T47D (cell line): ENCODE measurements at places on chromosomes 5 and 9.

DNA sequence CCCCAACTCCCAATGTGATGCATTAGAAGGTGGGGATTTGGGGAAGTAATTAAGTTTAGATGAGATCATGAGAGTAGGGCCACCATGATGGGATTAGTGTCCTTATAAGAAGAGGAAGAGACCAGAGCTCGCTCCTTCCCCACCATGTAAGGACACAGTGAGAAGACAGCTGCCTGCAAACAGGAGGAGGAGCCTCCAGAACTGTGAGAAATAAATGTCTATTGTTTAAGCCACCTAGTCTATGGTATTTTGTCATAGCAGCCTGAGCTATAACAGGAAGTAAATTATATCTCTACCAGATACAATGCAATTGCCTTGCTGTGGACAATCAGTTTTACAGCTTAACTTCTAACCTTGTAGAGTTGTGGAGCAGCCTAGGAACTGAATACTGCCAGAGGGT lies 58.0 kb downstream of the ANKRD33B start:
- no peak for DNase-seq

GRCh38 chr9:110710420-110710819 lies 41.8 kb downstream of the MUSK start:
- DNase-seq, result no peak

DNA sequence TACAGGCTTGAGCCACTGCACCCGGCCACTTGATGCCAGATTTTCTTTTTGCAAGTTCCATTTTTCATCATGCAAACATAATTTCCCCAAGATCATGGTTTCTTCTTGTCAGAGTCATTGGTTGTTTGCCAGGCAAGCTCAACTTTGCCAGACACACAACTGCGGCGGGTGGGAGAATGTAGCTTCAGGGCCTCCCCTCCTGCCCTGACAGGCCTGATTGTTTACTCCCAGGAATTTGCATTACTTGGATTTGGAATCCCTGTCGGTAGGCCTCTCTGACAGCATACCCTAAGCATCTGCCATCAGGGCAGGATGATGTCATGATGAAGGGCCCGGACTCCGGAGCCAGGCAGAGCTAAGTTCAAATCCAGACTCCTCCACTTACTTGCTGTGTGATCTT lies 15.1 kb downstream of the RPS14 start:
- peak; percentile 41 for DNase-seq

DNA sequence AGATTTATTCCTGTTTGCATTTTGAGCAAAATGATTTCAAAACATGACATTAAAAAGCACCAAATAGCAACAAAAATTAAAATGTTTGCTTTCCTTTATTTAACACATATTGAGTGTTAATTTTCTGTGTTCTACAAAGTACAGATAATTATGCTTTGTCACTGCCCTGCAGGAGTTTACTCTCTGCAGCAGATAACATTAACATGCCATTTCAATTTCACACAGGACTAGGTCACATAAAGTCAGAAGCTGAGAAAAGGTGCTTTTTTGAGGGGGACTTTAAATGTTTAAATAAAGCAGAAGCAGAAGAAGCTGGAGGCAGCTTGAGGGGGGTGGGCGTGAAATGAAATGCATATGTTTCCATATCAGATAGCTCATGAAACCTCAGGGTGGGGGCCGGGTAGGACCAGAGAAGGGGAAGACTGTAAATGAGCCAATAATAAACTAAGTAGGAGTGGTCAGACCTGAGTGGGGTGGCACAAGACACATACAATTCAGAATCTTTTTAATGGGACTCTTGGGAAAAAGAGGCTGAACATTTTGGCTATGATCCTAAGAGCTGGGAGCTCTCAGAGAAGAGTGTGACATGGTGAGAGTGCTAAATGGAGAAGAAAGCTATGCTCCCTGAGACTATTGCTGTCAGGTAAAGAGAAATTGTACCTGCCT lies 387.5 kb downstream of the FAM170A start:
- DNase-seq, result no peak

- DNase-seq, result no peak
These were observed 25.3 kb upstream of the EFNA5 start for GRCh38 chr5:107696080-107696479.

DNA sequence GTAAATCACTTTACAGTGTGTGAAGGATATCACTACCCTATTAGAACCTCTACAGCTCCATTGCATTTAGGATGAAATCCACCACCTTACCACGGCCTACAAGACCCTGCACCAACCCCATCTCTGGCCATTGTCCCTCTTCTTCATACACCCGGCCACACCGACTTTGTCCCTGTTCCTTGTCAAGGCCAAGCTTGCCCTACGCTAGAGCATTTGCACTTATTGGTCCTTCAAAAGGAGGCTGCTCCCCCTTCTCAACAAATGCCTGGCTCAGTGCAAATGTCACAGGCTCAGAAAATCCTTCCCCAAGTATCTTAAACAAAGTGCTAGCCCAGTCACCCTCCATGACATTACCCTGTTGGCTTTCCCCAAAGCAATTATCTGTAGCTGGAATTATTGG lies 4.1 kb upstream of the HRH2 start:
- no peak for DNase-seq

GRCh38 chr5:219991-220390 lies 1.9 kb downstream of the SDHA start:
- DNase-seq, result no peak

DNA sequence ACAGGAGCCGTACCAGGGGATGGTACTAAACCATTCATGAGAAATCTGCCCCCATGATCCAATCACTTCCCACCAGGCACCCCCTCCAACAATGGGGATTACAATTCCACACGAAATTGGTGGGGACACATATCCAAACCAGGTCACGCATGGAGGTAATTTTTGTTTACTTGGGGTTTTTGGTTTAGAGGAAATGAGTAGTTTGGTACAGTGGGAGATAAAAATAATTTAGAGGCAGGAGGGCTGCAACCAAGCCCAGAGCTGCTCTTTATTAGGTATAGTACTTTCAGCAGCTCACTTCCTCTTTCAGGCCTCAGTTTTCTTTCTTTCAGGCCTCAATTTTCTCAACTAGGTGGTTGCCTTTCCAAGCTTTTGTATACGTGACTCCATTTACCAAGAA lies 23.2 kb downstream of the PRUNE2 start:
- no peak for DNase-seq

DNA sequence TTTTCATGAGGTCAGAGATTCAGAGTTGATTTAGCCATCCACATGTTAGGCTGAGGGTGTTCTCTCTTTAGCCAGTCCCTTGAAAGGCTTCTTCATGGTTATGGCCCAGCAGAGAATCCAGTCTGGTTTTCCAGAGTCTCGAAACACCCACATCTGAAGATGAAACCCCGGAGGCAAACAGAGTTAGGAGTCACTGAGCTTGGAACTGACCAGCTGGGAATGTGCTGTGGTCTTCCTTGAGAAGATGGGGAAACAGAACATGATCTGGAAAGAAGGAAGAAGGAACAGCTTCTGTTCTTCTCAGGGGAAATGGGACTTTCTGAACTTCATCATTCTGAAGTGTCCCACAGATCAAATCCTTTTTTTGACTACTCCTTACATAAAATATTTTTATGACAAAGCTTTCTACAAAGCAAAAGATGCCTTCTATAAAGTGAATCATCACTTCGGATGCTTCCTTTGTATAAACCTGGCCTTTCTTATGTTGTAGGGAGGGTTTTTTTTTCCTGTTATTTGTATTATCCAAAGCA lies 45.4 kb downstream of the ZNF618 start:
- no peak for DNase-seq

GRCh38 chr9:3385871-3386270 lies 139.9 kb downstream of the RFX3 start:
- DNase-seq, result no peak

DNA sequence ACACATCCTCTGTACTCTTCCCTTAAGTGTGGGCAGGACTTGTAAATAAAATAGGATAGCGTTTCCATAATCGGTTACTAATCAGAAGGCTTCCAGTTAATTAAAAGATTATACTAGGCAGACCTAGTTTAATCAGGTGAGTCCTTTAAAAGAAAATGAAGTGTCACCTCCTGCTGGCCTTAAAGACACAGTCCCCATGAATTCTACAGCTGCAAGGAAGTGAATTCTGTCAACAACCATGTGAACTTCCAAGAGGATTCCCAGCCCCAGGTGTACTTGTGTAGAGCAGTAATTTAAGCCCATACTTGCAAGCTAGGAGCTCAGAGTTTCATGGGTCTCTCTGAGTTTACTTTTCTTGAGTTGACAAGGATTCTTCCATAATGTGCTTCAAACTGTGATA lies 918.3 kb downstream of the DTWD2 start:
- no peak for DNase-seq

DNA sequence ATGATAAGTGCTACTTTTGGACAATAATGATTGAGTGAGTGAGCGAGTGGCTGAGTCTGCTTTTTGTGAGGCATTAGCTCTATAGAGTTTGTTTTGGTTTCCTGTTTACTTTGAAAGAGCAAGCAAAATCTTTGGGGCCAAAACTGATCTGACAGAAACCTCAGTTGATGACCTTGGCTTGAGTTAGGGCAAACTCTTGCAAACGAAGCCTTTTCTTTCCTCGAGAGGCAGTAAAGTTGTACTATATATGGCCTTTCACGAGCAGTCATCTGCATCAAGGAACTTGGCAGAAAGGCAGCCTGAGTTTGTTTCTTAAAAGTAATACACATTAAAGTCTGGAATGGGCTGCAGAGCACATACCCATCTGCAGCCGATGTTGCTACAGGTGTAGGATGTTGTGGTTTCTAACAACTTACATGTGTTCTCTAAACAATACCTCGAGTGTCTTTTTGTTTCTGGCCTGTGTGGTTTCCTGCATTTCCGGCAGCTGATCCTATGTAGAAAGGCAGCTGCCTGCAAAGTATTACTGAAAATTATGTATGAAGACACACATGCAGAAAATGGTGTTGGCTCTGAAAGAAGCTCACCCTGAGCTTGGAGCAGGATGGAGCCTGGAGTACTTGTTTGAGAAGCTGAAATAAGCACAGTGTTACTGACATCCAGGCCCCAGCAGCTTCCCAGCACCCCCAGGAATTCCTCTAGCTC lies 60.8 kb downstream of the FOXD1 start:
- no peak for DNase-seq

- no peak for DNase-seq
These were observed 515.9 kb upstream of the CYLC2 start for GRCh38 chr9:102479191-102479590.

GRCh38 chr5:127041571-127041970 lies 11.2 kb upstream of the MARCHF3 start:
- DNase-seq, result no peak

DNA sequence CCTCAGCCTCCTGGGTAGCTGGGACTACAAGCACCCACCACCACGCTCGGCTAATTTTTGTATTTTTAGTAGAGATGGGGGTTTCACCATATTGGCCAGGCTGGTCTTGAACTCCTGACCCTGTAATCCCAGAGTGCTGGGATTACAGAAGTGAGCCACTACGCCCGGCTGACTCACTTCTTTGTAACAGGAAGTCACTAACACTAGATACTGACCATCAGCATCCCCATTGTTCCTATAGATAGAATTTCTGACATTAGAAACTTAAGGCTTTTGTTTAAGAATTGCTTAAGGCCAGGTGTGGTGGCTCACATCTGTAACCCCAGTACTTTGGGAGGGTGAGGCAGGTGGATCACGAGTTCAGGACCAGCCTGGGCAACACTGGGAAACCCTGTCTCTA lies 42.2 kb downstream of the LEAP2 start:
- no peak for DNase-seq

DNA sequence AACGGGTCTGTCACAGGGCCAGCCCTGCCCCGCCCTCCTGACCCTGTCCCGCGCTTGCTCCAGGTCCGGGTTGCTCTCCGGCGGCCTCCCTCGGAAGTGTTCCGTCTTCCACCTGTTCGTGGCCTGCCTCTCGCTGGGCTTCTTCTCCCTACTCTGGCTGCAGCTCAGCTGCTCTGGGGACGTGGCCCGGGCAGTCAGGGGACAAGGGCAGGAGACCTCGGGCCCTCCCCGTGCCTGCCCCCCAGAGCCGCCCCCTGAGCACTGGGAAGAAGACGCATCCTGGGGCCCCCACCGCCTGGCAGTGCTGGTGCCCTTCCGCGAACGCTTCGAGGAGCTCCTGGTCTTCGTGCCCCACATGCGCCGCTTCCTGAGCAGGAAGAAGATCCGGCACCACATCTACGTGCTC lies 4.2 kb downstream of the B4GALT7 start:
- DNase-seq, result no peak

DNA sequence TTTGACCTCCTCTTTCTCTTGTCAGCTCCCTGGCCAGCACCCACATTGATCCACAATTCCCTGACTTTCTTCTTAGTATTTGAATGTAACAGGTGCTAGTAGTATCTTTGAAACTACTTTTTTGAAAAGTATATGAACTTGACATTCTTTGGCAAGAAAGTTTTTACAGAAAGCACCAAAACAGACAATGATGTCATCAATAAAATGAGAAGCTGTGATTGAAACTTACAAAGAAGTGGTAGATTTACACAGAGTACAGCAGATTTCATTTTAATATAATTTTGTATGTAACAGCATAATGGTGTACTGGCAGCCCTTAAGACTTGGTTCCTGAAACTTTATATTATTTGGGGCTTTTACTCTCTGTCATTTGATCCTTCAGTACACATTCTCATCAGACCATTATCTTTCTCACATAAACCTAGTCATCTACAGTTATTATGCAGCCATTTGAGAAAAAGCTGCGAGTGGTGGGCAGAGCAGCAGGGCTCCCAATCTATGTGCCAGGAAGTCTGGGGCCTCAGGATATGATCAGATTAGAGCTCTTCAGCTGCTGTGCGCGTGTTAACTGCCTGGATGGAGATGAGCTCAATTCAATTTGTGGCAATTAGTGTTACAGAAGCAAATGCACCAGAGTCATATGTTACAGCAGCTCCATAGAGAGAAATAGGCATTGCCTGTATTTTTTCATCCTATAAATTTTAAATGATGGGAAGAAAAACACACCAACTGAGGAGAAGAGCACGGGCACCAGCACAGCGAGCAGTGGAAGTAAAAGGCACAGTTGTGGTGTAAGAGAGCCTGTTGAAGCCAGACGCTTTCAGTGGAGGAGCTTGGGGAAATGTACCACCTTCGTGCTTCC lies 126.1 kb downstream of the STARD4 start:
- no peak for DNase-seq

GRCh38 chr5:113269023-113269997 lies 165.5 kb downstream of the TSSK1B start:
- DNase-seq, result no peak

DNA sequence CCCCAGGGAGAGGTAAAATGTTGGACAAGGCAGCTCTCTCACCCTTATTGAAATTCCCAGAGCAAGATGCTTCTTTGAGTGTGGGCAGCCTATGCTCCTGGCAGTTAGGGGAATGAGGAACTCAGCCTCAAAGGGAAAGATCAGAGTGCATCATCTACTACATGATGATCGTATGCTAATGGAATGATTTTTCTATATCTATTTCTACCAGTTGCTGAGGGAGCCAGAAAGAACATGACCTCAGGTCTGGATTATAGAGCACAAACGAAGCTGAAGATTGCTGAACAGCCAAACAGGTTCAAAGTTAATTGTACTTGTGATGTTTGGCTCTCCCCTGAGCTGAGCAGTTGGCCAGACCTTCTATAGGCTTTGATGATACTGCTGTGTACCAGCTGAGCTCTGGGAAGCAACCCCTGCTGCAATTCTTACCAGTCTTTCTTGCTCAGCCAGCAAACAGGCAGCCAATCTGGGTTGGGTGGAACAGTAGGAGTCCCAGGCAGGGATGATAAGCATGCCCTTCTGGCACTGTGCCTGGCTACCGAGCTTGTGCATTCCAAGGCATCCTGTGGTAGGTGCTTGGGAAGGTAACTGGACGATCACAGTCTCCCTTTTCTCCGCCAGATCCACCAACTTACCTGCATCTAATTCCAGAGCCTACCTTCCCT lies 10.3 kb upstream of the FBXL7 start:
- no peak for DNase-seq
